ENCODE measurements at places on chromosomes 2 and 18. TPM values are rescaled to one million over a fixed set of nuclear protein-coding genes. Genes with fewer than 3 reads are reported as not detected.

ATOH8 gene
- 72.5 TPM for total RNA-seq

HTR2B gene
- 6.0 TPM for total RNA-seq

C2orf81 gene
- total RNA-seq = 0.57 TPM

DRC1 gene
- not detected for total RNA-seq

DSG4 gene
- total RNA-seq = not detected

MYO5B gene
- total RNA-seq = 0.18 TPM

TEKT4 gene
- not detected for total RNA-seq

CAPN14 gene
- total RNA-seq = under 0.01 TPM

ABCG8 gene
- not detected for total RNA-seq

CFC1 gene
- not detected for total RNA-seq

VRK2 gene
- total RNA-seq = 17.5 TPM

PRR30 gene
- total RNA-seq = not detected

REG3G gene
- total RNA-seq = not detected

GPBAR1 gene
- total RNA-seq = 0.37 TPM

CHRNG gene
- not detected for total RNA-seq

ATP9B gene
- total RNA-seq = 27.1 TPM

FAM110C gene
- not detected for total RNA-seq

CHST9 gene
- total RNA-seq = not detected

All from smooth muscle cell of bladder (primary cell).